Stimulated activated naive CD8-positive, alpha-beta T cell treated with anti-CD3 and anti-CD28 coated beads, Interleukin-15, amount 100 ng/mL, for 72 hours (primary cell): ENCODE measurements at places on chromosomes 6 and 20.

- DNase-seq = no peak
Observed at GRCh38 chr20:33916768-33917167, 76.9 kb upstream of the RALY start.

GRCh38 chr6:148704400-148705246 is 42.2 kb upstream of the UST start:
- no peak for DNase-seq

GRCh38 chr6:15936503-15936902 is 192.4 kb upstream of the MYLIP start:
- DNase-seq = no peak

DNA sequence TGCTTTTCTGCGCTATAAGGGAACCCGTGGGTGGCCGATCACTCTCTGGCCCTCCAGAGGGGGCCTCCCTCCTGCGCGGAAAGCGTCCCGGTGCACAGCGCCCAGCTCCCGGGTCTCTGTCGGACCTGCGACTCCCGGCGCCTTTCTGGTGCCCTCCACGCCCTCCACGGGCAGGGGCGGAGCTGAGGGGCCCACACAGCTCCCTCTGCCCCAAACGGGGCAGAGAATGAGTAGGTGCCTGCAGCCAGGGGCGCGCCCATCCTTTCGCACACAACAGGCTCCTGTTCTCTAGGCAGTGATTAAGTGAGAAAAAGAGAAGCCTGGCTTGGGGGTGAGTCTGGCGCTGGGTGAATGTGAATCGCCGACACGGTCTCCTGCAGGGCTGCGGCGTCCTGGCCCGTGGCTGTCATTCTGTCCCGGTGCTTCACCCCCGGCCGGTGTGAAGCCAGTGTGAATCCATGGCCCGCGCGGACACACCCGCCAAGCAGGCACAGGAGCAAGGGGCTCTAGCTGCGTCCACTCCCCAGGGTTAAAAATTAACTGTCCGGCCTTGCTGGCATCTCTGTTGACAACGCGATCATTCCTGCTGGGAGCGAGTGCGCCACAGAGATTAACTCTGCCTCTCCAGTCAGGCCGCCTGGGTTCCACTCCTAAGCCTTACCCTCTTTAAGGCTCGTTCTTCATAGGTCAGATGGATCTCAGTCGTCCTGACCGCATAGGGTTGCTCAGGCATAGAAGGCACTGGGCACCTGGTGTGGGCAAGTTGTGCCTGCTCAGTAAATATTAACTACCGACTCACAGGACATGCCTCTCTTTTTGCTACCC is 88.8 kb downstream of the PCSK2 start:
- no peak for DNase-seq

DNA sequence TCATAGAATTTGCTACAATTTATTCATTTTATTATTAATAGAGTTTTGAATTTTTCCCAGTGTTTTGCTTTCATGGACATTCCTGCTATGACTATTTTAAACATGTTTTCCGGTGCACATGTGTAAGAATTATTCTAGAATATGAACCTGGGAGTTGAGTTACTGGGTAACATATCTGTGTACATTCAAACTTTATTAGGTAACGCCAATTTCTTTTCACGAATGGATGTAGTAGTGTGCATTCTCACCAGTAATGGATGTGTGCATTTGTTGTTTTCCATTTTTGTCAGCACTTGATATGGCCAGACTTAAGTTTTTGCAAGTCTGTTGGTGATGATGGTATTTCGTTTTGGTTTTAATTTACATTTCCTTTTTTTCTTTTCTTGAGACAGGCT is 118.8 kb downstream of the CDKAL1 start:
- DNase-seq = no peak

DNA sequence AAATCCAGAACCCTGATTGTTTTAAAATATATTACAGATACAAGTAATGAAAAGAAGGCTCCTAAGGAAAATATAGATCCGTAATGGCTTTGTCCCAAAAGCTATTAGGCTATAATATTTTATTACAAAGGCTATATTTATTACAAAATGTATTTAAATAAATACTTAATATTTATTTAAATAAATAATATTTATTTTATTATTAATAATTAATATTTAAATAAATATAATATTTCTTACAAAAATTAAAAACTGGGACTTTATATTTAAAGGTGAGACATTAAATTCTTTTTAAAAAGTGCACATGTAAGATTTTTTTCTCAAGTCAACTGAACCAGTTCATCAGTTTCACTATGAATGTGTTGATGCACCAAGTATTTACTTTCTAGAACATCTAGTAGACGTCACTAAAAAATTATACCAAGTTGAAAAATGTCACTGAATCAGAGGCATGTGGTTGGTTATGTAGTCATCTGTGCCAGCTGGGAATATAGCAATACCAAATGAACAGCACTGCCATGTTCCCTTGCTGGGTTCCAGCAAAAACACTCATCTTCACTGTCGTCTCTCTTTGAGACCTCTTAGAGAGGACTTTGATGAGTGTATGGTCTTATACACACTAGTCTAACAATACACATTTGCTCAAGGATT is 278.9 kb downstream of the ESR1 start:
- DNase-seq = no peak

DNA sequence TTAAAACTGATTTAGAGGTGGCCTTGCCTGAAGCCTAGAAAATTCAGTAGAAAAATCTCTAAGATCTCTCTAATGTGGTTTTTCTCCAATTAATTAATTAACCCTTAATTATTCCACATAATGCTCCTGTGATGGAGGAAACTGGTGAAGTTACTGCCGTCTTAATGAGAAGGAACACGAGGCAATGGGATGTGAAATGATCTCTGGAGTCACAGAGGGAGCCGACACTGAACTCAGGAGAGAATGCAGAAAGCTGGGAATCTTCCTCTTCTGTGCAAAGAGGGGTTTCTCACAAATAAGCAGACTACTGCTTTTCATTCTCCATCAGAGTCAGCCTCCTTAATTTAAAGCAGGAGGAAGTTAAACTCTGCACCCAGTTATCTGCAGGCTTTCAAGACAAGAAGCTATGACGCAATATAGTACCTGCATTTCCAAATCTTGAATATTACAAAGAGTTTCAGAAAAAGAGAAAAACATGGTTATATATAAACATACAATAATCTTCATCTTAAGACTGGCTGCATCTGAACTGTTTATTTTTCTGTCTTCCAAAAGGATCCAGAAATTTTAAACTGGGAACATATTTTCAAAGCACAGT is 18.1 kb upstream of the SNRPB2 start:
- DNase-seq = no peak
